NCI-H1436 treated with DMSO at 0.1 percent for 48 hours (cell line): ENCODE measurements at places on chromosomes 16 and 17.

DNA sequence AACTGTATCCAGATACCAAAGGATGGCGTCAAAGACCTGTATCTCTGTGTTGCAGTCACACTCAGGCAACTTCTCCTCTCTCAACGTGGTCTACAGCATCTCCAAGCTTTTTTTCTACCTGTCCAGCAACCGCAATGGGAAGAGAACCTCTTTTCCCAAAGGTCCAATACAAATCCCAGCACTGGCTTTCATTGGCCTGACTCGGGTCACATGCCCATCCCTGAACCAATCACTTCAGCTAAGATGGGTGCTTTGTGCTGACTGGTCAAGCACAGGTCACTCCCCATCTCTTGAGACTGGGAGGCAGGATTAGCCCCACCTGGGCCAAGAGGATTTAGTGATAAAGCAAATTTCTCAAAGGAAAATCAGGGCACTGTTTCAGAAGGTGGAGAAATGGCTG lies 71.2 kb upstream of the C16orf82 start:
- no peak for DNase-seq

- no peak for DNase-seq
Measured at GRCh38 chr16:77637940-77638339, 84.4 kb upstream of the NUDT7 start.

- DNase-seq: no peak
Measured at GRCh38 chr16:11685844-11686618, 17.8 kb downstream of the SNN start.

DNA sequence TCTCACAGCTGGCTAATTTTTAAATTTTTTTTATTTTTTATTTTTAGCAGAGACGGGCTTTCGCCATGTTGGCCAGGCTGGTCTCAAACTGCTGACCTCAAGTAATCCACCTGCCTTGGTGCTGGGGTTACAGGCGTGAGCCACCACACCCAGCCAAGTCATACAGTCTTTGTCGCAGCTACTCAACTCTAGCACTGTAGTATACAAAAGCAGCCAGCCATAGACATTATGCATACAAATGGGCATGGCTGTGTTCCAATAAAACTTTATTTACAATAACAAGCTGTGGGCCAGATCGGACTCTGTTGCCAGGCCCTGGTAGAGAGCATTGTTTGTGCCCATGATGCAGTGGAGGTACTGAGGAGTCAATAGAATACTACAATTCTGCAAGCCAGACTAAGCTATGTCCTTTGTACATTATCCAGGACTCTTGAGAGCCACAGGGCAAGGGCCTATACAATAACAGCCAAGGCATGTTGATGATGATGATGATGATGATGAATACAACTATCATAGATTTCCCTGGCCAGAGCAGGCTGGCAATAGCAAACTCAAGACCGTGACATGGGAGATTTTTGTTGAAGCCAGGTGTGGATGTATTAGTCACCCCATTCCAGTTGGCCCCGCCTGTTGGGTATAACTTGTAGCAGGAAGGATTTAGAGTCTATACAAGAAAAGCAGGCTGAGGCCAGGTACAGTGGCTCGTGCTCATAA lies 101.8 kb downstream of the MYH11 start:
- DNase-seq: no peak

GRCh38 chr17:27333410-27333980 lies 39.6 kb downstream of the WSB1 start:
- DNase-seq: no peak

- DNase-seq: no peak
Measured at GRCh38 chr17:69050999-69051775, 9.5 kb downstream of the ABCA9 start.
